NCI-H524 (cell line): ENCODE measurements at places on chromosomes 6 and 20.

GRCh38 chr20:58023346-58023745 lies 205.1 kb downstream of the ANKRD60 start:
- DNase-seq, result no peak

GRCh38 chr6:1669996-1670395 lies 60.3 kb downstream of the FOXC1 start:
- DNase-seq, result no peak

- no peak for DNase-seq
These were observed 8.3 kb upstream of the ISM1 start for GRCh38 chr20:13212750-13213149.

DNA sequence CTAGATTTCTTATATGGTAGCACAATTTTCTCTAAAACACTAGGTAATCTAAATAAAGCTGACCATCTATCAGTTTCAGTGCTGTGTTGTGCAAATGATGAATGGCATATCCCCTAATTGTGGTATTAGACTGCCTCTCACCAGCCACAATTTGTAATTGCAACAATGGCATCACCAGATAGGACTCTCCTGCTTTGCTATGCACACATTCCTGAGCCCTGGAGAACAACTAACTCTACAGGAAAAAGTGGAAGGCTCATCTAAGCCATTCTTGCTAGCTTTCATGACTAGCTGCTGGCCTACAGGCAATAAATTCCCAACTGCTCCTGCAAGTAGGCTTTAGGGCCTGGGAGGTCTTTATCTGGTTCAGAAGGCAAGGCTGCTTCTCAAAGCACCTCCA lies 974.1 kb downstream of the EYS start:
- DNase-seq, result peak; percentile 19

DNA sequence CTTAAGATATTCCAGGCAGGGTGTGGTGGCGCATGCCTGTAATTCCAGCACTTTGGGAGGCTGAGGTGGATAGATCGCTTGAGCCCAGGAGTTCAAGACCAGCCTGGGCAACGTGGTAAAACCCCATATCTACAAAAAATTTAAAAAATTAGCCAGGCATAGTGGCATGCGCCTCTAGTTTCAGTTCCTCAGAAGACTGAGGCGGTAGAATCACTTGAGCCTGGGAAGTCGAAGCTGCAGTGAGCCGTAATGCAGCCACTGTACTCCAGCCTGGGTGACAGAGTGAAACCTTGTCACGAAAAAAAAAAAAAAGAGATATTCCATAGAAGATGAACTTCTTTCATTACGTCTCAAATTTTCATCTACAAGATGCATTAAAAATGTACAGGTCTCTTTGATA lies 46.7 kb upstream of the ISM1 start:
- no peak for DNase-seq

GRCh38 chr6:150410906-150411305 lies 42.1 kb downstream of the IYD start:
- DNase-seq, result no peak
